ENCODE measurements at places on chromosomes 4 and X.

DNA sequence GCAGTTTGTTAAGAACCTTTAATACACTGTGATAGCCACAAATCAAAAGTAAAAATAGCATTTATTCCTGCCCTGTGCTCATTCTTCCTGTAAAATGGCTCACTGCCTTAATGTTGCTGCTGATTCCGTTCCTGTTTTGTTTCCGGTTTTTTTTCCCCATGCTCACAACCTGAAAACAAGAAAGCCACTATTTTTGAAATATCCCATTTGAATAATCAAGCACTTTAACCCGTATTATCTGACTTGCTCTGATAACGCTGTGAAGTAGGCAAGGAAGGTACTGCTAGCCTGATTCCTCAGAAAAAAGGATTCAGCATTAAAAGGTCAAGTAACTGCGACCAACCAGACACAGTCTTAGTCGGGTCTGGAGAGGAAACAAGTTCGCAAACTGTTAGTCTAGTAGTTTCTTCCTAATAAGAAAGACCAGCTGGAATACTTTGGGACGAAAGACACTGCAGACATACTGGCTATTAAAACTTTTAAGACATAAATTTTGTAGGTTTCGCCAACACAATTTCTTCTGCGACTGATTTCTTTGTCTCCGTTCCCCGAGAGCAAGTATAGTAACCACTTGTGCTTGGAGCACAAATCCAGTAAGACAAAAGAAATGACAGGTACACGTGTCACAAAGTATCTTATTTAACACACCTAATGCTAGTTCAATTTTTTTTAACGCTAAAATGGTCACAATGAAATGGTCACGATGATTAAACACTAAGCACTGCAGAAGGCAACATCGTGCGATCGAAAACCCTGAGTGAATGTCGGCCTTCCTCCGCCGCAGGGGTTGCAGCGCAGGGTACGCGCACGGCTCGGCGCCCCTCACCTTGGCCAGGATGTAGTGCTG lies 802 bp downstream of the COX18 start:
- no peak for DNase-seq

DNA sequence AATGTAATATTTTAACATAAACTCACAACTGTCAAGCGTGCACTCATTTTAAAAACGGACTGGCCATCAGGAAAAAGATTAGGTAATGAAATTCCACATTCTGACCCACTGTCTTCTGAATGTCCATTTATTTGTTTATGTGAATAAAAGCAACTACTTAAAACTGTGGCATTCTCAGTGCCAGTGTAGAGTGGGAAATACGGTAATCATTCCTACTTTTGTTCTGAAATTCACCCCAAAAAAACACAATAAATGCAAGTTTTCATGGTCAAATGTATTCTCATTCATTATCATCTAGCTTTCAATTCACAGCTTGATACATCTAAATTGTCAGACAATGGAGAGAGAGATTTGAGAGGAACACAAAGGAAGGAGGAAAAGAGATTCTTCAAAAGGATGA lies 260.9 kb downstream of the DCHS2 start:
- DNase-seq = no peak

DNA sequence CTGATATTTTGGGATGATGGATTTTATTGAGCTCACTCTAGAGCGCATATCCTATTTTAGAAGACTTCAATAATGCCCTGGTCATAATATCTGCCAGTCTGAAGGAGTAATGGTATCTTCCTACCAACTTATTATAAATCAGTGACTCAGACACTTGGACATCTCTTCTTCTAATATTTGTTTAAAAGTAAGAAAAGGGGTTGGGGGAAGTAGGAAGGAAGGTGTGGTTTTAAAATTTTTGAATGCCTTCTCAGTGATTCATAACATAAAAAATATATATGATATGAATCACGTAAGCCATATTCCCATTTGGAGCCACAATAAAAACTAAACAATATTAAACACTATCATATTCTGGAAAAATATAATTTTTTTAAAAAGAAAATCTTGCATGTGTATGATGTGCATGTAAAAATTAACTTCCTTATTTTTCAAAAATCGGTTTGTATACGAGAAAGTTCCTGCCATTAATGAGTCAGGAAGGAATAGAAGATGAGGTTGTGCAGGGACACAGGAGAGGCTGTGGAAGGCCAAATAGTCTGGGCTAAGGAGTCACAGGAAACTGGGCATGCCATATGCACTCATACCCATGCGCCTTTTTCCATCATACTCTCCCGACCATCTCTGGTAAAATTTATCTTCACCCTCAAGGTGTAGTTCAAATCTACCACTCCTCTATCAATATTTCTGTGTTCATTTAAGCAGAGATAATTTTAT lies 286.5 kb downstream of the EPHA5 start:
- DNase-seq = no peak

DNA sequence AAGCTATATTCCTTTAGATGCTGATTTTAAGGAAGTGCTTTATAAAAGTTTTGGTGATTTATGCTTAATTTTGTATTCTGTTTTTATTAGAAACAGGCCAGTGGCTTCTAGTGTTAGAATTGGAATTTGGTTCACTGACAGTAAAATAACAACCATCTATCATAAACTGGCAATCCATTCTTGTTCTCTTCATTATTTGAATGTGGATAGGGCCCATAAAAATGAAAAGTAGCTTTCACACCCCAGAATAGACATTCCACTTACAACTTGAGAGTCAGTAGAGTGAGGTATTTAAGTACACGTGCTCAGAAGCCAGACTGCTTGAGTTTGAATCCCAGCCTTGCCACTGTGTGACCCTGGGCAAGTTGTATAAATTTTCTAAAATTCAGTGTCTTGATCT lies 232.4 kb upstream of the CTSO start:
- no peak for DNase-seq

DNA sequence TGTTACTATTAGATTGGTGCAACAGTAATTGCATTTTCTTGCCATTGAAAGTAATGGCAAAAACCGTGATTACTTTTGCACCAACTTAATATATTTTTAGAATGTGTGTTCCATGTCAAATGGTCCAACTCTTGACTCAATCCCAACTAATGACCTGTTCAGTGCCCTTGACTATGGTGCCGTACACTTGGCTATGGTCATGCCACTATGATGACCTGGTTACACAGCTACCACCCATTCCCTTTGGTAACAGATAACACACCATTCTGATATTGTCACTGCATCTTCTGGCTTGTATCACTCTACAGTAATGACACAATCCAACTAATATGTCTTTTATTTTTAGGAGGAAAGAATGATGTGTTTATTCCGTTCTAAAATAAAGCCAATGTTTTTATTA lies 469.4 kb downstream of the DMD start:
- DNase-seq = no peak

Measured in central memory CD8-positive, alpha-beta T cell (primary cell).